ENCODE measurements at places on chromosomes 16 and 17.

GRCh38 chr17:9956474-9957131 lies 51.5 kb upstream of the RCVRN start:
- no peak for DNase-seq

DNA sequence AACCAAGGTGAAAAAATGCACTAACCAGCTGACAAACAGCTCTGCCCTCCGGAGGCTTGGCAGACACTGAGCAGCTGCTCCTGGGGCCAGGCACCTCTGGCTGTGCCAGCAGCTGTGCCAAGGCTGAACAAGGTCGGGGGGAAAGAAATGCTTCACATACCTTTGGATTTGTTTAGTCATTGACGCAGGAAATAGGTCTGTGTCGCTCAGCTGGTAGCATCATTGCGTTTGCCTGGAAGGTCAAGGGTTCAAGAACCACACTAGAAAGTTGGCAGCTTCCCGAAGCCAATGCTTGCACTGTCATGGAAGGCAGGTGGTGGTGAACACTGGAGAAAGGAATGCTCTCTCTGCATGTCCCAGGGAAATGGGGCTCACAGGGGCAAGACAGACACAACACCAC lies 63.5 kb downstream of the PCTP start:
- DNase-seq, result no peak

DNA sequence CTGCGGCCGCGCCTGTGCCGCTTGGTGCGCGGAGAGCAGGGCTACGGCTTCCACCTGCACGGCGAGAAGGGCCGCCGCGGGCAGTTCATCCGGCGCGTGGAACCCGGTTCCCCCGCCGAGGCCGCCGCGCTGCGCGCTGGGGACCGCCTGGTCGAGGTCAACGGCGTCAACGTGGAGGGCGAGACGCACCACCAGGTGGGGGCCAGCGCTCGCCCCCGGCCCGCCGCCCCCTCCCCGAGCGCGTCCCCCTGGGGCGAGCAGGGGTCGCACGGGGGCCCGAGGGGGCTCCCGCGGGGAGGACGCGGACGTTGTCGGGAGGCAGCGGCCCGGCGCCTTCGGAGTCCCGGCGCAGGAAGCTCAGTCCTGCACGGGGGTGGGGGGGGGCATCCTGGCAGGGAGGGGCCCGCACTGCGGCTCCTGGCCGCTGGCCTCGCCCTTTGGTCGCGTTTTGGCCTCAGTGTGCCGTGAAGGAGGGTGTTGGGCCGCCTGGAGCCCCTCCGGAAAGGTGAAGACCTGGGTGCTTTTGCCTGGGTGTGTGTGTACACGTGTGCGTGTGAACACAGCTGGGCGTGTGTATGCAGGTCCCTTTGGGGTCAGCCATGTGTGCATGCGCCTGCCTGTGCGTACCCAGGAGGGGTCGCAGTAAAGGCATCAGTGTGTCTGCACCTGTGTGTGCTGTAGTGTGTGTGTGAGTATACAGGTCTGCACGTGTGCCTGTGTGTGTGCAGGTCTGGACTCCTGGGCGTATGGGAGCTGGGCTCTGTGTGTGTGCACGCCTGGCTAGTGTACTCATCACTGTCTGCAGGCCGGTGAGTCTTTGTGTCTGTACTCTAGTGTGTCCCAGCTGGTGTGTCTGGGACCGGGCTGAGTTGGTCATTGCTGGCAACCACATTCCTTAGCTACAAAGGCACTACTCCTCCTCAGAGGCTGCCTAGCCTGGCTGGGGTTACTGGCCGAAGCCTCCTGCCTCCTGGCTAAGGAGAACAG lies 615 bp downstream of the NHERF2 start:
- DNase-seq, result no peak

DNA sequence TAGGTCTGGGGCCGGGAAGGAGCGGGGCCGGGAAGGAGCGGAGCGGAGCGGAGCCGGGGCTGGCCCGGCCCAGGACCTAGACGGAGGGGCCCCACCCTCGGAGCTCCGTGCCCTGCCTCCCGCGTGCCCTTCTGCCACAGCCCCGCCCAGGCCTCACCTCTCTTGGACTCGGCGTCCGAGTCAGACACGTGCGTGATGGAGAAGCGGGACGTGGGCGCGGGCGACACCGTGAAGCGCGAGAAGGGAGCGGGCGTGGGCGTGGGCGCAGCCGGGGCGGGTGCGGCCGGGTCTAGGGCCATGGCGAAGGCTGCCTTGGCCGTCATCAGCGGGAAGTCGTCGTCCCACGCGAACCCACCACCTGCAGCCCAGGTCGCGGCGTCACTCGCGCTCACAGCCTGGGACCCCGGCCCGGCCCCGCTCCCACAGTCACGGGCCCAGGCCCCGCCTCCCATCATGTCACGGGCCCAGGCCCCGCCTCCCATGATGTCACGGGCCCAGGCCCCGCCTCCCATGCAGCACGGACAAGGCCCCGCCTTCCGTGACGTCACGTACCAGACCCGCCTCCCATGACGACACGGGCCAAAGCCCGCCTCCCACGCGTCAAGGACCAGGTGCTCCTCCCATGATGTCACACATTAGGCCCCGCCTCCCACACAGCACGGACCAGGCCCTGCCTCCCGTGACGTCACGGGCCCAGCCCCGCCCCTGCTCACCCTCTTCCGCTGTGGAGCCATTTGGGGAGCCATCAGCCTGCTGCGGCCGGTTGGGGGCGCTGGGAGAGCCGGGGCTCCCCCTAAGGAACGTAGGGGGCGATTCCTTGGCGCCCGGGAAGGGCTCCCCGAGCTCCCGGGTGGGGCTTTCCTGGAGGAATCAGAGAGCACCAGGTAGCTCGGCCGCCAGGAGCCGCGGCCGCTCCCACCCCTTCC lies 45.8 kb upstream of the PVALEF start:
- peak; percentile 76 for DNase-seq

DNA sequence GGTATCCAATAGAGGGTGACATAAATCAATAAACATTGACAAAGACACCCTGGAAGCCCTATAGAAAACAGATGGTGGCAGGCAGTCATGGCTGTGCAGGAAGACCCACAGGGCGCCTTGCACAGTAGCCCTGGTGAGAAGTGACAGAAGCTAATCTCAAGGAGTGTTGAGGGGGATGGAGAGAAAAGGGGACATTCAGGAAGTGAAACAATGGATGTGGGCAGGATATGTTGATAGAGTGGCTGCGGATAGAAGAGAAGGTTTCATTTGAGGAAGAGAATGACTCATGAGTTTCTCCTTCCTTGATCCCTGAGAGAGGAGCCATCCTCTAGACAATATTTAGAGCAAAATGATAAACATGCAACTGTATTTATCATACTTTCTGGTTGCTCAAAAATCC lies 468.8 kb upstream of the HSBP1 start:
- DNase-seq, result no peak

- no peak for DNase-seq
Observed at GRCh38 chr17:81337476-81337879, 42.4 kb upstream of the SLC38A10 start.

- no peak for DNase-seq
Observed at GRCh38 chr17:37466471-37466870, 23.2 kb upstream of the DUSP14 start.

DNA sequence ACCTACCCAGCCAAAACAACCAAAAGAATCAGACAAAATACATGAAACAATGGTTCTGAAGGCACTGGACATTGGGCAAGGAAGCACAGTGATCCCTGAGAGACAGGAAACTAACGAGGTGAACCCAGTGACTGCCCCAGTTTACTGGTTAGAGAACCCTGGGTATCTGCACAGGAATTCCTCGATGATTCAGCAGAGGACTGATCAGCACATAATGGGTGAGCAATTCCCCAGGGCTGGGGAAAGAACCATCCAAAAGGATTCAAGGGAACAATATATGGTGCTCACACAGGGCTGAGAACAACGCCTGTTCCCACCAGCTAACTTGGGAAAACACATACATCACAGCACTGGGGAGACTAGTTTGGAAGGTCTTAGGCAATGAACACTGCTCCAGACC lies 167.2 kb downstream of the PARN start:
- no peak for DNase-seq

GRCh38 chr16:12390074-12390605 lies 413.5 kb downstream of the CPPED1 start:
- DNase-seq, result no peak

- no peak for DNase-seq
Observed at GRCh38 chr16:20347666-20348364, 4.7 kb downstream of the UMOD start.

DNA sequence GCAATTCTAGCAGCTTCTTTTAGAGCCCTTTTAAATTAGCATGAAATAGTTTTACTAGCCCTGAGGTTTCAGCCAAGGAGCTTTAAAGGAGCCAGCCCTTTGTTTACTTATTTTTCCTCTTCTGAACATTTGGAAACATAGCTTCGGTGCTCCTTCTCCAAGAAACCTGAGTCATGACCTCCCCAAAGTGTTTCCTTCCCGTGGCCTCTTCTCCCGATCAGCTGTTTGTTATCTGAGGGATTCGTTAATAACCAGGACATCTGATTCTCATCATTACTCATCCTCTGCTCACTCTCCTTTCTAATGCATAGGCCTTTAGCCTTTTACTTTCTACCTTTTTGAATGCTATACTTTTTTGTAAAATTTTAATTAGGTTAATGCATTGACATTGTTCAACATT lies 204.5 kb downstream of the WWOX start:
- no peak for DNase-seq

DNA sequence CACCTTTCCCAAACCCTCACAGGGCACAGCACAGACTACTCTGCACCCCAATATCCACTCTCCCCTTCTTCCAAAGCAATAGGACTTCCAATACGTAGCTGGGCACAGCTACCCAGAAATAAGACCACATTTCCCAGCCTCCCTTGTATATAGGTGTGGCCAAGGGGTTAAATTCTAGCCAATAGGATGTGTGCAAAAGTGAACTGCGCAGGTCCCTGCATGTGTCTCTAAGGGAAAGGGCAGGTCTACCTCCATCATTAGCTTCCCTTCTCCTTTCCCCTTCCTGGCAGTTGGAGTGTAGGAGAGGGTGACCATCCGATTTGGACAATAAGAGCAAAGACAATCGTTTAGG lies 25.5 kb upstream of the SNN start:
- DNase-seq, result no peak

GRCh38 chr16:50925758-50926357 lies 184.0 kb downstream of the CYLD start:
- no peak for DNase-seq

DNA sequence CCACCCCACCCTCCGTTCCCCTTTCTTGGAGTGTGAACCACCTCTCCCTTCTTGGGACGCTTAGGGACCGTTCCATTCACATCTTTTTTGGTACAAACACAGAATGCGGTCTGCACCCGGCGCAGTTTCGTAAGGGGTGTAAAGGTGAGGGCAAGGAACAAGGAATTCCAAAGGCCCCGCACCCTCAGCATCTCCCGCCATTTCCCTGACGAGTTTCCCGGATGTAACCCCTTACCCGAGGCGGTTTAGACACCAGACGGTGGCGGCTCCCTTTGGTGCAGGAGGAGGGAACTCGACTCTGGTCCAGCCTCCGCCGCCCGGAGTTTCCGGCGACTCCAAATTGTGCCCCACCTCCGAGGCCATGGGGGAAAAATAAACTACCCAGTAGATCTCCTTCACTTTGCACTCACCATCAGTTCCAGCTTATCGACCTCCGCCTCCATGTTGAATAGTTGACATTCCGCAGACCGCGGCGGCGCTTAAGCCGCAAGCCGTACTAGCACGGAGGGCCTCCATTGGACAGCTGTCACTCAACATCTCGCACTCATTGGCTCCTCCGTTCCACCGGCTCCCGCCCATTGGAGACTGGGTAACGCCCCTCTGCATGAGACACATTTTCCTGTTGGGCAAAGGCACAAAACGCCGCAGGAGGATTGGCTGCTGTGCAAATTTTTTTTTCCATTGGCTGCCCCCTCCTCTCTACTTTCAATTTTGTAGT lies at the start of gene SKA2:
Gene SKA2 (minus strand): TSS at position 466 of the 718 bp plus-strand sequence. CDS start 23 bp downstream, at position 443.
- DNase-seq, result peak; percentile 99

- no peak for DNase-seq
Observed at GRCh38 chr16:60077861-60078260, 1343.7 kb upstream of the GOT2 start.

DNA sequence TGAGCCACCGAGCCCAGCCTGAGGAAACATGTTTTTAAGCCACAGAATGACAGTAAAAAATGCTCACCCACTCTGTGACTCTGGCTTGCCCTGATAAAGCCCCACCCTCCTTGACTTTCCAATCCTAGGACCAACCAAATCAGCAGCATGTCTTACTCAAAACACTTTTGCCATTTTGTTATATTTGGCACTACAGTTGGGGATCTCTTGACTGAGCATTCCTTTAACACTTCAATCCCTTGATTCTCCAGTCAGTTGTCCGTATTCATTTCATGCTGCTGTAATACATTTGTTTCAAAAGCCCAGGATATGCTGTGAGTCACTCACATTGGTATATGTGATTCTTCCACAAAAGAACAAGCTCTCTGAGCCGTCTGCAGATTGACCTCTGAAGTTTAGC lies 8.2 kb downstream of the MYH3 start:
- no peak for DNase-seq

GRCh38 chr16:68851601-68852000 lies 8.3 kb downstream of the TANGO6 start:
- DNase-seq, result no peak

DNA sequence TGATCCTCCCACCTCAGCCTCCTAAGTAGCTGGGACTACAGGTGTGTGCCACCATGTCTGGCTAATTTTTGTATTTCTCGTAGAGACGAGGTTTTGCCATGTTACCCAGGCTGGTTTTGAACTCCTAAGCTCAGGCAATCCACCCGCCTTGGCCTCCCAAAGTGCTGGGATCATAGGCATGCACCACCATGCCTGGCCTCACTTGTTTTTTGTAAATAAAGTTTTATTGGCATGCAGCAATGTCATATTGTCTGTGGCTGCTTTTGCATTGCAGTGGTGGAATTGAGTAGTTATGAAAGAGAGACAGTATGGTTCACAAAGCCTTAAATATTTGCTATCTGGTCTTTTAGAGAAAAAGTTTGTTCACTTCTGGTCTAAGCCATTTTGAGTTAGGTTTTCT lies 124.7 kb downstream of the PRKCA start:
- no peak for DNase-seq

DNA sequence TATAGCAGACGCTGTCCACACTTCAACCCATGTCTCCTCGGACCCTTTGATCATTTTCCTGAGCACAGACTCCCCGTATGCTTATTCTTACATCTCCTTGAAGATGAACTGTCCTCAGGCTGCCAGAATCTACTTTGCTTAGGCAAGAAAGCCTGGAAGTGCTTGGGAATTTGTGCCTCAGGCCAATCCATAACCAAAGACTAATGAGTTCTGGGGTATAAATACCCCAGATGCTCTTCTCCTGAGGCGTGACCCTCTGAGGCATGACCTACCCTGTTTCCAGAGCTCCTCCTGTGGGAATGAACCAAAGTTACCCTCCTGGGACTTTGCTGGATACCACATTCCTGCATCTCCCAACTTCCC lies 10.1 kb upstream of the TEKT3 start:
- DNase-seq, result no peak

Measured in hypothalamus (tissue), 51 donors.